ENCODE measurements at places on chromosomes 4 and X. TPM values are rescaled to one million over a fixed set of nuclear protein-coding genes. Genes with fewer than 3 reads are reported as not detected.

The ANKRD37 gene
- 4.6 TPM for total RNA-seq

The SASH3 gene
- not detected for total RNA-seq

The HMGN5 gene
- total RNA-seq = 1.2 TPM

The IL21 gene
- total RNA-seq = not detected

The GATA1 gene
- total RNA-seq = not detected

The SPP1 gene
- not detected for total RNA-seq

The TMEM31 gene
- total RNA-seq = not detected

The POU4F2 gene
- not detected for total RNA-seq

The HDX gene
- total RNA-seq = 5.5 TPM

The MAGT1 gene
- 168 TPM for total RNA-seq
